ENCODE measurements at places on chromosomes 2 and 18.

DNA sequence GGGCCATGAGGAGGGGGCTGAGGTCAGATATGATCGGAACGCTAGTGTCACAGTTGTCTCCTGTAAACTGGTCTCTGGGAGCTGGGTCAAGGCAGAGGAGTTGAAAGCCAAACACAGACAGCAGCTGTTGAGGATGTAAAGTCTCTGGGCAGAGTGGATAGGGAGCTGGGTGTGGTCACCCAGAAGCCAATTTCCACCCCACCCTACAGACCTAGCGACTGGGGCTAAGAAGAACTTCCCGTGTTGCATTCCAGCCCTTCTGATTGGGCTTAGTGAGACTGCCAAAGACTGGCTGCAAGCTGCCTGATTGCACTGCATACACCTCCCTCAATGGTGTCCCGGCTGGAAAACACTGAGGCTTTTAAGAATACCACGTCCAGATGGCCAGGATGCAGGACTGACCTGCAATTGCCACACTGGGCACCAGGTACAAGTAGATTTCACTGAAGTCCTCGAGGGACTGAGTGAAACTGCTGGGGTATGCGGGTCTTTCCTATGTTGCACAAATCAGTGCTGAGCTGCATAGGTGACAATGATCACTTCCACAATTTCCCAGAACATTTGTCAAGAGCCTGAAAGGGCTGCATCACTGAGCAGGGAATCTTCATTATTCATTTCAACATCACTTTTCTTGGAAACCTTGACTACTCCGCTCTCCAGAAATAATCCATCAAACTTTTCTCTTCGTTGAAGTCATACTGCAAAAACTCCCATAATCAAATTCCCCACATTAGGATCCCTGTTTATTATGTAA is 43.1 kb upstream of the EML4 start:
- H3K27me3 ChIP-seq, result no peaks in the 10 kb centered on the region
- H3K4me3 ChIP-seq, result no peak overlapping the region
- no peaks in the 10 kb centered on the region for H3K4me1 ChIP-seq
- H3K36me3 ChIP-seq, result no peaks in the 10 kb centered on the region
- DNase-seq, result no peak

GRCh38 chr2:179606141-179606540 is 255.3 kb downstream of the ZNF385B start:
- H3K4me3 ChIP-seq, result no peak overlapping the region
- no peaks in the 10 kb centered on the region for H3K27me3 ChIP-seq
- no peak overlapping the region for H3K27ac ChIP-seq
- H3K36me3 ChIP-seq, result no peaks in the 10 kb centered on the region
- DNase-seq, result no peak

GRCh38 chr2:235215248-235215647 is 263.4 kb downstream of the SH3BP4 start:
- no peaks in the 10 kb centered on the region for H3K36me3 ChIP-seq
- no peak for DNase-seq
- no peaks in the 10 kb centered on the region for H3K4me1 ChIP-seq
- H3K27ac ChIP-seq, result no peak overlapping the region
- H3K27me3 ChIP-seq, result no peaks in the 10 kb centered on the region

DNA sequence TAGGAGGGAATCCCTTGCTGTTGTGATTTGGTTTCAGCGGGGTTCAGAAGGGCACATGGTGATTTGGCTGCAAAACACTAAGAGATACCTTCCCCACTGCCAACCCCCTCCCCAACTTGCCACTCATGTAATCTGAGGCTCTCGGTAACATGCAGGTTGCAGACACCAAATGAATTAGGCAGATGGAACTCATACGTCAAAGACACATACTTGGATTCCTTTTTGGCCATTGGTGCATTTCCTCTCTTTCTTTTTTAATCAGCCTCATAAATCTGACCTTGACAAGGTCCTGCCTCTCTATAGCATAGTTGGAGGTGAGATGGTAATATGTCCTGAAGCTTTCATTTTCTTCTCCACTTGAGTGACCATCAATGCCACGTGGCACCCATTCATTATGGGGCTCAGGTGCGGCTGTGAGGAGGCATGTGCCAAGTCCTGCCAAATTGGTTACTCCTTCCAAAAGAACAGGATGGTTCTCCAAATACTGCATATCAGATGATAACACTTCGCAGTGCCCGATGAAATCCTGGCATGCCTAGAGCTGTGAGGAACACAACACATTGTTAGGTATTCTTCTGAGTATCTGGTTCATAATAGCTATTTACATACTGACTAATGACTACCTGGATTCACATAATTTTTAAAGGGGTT is 8.3 kb upstream of the TMEM178A start:
- H3K4me1 ChIP-seq, result no peaks in the 10 kb centered on the region
- no peaks in the 10 kb centered on the region for H3K36me3 ChIP-seq
- no peak overlapping the region for H3K27ac ChIP-seq

GRCh38 chr2:217065695-217066405 is 206.0 kb upstream of the TNP1 start:
- peaks cover 2% of the 10 kb centered on the region for H3K4me1 ChIP-seq
- no peak overlapping the region for H3K4me3 ChIP-seq
- H3K27ac ChIP-seq, result no peak overlapping the region
- H3K27me3 ChIP-seq, result no peaks in the 10 kb centered on the region
- H3K36me3 ChIP-seq, result no peaks in the 10 kb centered on the region
- DNase-seq, result no peak
